Activated CD4-positive, alpha-beta T cell treated with anti-CD3 and anti-CD28 coated beads, Interleukin-2, Interleukin-6, amounts not matched to agents 100 ng/mL and 50 ng/mL, durations not matched to agents 16 hours and 8 hours (primary cell): ENCODE measurements at places on chromosomes 4 and X.

- DNase-seq: no peak
These were observed 70.8 kb downstream of the CAPN6 start for GRCh38 chrX:111199505-111199904.

GRCh38 chrX:106791495-106791894 lies 11.0 kb upstream of the TBC1D8B start:
- no peak for DNase-seq

DNA sequence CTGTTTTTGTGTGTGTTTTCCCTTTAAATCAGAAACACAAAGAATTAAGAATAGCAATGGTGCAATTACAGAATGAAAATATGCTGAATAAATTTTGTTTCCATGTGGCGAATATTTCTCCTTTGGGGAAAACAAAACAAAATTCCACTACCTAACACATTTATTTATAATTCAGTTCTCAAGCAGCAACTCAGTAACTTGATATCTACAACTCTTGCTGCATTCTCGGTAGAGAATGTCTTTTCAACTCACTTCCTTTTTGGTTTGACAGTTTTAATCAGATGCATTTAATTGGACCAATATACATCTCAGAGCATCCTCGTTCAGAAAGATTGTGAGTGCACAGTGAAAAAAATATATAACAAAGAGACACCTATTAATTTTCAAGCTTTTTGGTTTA lies 30.8 kb downstream of the ZNF827 start:
- DNase-seq: no peak

DNA sequence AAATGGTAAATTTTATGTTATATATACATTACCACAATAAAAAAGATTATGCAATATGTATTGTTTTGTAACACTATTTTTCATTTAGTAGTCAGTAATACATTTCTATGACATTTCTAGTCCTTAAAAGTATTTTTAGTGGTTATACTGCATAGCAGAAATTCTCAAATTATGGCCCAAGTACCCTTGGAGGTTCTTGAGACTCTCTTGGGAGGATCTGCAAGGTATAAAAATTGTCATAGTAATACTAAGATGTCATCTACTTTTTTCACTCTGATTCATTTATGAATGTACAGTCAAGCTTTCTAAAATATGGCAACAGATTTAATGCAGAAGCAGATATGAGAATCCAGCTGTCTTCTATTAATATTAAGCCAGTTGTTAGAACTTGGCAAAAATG lies 138.6 kb upstream of the NAP1L5 start:
- no peak for DNase-seq

GRCh38 chrX:112874614-112875013 lies 34.0 kb upstream of the AMOT start:
- DNase-seq: no peak

DNA sequence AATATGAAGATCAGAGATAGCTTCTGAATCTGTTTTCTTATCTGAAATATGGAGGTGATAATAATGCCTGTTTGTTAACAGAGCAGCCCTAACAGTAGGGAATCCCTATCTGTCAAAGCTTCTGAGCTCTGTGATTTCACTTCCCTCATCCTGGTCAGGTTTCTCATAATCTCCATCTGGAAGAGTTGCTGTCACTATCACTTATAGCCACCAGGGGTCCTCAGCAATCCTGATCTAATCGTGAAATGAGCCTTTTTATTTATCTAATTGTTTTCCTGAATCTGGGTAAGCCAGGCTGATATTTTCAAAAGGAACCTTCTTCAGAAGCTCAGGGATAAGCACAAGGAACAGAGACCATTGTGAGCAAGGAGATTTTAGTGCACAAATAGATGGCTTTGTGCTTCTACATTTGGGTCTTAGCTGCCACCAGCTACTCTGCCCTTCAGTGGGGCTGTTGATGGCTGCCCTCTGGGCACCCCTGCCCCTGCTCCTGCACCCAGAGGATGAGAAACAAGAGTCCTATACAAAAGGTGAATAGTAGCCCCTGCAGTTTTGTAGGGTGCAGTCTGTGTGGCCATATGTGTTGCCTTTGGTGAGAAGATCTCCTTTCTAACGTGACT lies 196.4 kb upstream of the RADX start:
- peak; percentile 37 for DNase-seq

GRCh38 chr4:144967161-144967560 lies 130.8 kb downstream of the ANAPC10 start:
- no peak for DNase-seq

- DNase-seq: no peak
These were observed 14.1 kb downstream of the GRK4 start for GRCh38 chr4:2977211-2978088.

DNA sequence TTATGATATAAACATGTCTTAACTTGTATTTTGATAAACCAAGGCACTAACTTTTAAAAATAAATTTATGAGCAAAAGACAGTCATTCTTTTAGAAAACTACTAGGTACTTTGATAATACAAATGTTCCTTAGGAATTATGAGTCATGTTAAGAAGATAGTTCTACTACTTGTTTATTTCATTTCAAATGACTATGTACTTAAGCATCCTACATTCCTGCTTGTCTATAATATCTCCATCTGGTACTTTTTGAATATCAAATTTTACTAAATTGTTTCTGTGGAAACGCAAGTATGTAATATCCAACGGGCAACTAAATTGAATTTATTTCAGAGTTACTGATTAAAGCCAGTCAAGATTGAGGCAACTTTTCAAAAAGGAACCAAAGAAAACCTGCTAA lies 61.8 kb downstream of the CAMK2D start:
- DNase-seq: no peak

DNA sequence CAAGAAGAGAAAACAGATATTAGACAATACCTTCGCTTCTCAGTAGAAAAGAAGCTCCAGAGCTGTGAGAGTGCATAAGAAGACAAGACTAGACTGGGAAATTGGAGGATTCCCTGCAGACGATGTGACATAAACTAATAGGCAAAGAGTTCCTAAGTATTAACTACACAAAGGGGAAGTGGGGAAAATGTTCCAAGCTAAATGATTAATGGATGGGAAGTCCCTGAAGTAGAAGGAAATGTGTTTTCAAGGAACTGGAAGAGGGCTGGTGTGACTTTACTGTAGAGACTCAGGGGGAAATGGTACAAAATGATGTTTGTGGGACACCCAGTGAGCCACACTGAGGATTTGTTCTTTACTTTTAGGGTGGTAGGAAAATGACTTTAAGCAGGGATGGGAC lies 69.7 kb upstream of the DCLK2 start:
- no peak for DNase-seq

GRCh38 chr4:168787334-168787733 lies 222.7 kb downstream of the CBR4 start:
- no peak for DNase-seq

DNA sequence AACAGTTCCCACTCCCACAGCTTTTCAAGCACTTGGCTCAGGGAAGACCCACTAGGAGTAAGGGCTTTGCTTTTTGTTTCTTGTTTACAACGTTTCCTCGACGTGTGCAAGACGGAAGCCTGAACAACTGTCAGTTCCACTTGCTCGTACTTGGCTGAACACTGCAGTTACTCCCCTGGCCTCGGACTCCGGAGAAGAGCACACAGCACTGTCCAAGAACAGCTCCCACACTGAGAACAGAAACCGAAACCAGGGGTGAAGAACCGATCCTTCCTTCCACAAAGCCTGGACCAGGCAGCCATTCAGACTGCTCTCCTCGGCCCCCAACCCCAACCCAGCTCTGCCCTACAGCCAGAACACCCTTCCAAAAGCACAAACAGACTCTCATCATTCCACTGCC lies 25.5 kb downstream of the IRF2 start:
- DNase-seq: peak; percentile 37

DNA sequence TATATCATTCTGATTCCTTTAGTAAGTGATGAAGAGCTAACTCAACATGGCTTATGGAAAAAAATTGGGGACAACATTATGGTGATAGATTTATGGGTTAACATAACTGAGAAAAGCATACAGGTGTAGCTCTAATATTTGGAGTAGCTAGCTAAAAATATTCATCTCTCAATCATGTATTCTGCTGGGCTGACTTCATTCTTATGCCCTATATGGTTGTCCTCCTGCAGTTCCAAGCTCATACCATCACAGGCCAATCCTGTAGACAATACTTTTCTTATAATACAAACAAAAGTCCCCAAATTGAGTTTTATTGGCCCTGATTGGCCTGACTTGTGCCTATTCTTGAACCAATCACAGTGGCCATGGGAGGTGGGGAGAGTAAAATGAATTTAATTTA lies 6.7 kb upstream of the FAM241A start:
- DNase-seq: no peak

DNA sequence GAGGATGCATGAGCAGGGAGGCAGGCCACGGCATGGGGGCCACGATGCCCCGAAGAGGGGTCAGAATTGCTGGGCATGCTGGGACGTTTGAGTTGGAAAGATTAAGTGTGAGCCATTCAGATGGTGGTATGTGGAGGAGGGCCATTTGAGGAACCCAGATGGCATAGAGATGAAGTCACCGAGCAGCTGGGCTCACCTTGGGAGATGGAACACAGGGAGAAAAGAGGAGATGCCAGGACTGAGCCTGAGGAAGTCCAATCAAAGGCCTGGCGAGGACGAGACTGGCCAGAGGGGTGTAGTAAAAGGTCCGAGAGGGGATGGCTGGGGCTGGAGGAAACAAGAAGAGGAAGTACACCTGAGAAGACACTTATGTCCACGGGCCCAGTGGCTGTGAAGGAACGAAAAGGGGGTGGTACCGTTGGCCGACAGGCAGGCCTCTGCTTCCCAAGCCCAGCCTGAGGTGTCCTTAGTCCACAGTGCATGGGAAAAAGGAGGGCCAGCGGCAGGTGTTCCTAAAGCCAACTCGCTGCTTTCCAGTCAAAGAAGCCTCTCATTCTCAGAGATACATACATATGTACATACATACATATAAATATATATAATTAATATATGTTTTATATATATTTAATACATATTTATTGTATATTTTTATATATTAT lies 54.6 kb upstream of the CLCN4 start:
- DNase-seq: no peak

- no peak for DNase-seq
These were observed 27.7 kb downstream of the CHST7 start for GRCh38 chrX:46601283-46601682.

DNA sequence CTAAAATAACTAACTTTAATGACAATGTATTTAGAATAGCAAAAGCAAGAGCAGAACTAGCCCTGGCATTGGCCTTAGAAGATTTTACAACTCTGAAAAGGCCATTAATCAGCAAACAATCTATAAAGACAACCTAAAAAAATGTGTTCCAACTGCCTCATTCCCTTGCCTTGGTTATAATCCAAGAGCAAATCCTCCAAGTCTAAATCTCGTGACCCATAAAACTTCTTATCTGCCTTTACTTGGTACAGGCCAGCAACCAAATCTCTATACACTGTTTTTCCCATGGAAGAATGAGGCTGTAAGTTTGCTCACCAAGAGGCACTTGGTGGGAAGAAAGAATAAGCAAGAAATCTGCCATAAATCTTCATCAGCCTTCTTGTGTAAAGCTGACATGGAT lies 175.3 kb upstream of the MID1 start:
- DNase-seq: no peak

GRCh38 chr4:20658456-20658855 lies 41.8 kb upstream of the PACRGL start:
- no peak for DNase-seq
